Umbilical cord (tissue), 2 donors: ENCODE measurements at places on chromosomes 2 and 18. TPM values are rescaled to one million over a fixed set of nuclear protein-coding genes. Genes with fewer than 3 reads are reported as not detected.

DNA sequence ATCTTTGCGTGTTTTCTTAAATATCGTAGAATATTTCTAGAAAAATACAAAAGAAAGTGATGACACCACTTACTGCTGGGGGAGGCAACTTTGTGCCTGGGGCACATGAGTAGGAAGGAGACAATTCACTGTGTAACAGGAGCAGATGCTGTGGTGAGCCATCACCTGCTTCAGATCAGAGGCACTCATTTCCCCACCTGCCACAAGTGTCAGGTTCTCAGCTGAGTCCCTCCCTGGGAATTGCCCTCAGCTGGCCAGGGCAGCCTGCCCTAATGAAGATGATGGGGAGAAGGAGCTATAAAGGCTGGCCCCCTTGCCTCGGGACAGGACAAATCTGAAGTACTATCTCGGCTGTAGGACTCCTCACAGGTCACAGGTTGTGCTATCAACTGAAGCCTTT is 322.8 kb downstream of the STK39 start:
- DNase-seq, result no peak

DNA sequence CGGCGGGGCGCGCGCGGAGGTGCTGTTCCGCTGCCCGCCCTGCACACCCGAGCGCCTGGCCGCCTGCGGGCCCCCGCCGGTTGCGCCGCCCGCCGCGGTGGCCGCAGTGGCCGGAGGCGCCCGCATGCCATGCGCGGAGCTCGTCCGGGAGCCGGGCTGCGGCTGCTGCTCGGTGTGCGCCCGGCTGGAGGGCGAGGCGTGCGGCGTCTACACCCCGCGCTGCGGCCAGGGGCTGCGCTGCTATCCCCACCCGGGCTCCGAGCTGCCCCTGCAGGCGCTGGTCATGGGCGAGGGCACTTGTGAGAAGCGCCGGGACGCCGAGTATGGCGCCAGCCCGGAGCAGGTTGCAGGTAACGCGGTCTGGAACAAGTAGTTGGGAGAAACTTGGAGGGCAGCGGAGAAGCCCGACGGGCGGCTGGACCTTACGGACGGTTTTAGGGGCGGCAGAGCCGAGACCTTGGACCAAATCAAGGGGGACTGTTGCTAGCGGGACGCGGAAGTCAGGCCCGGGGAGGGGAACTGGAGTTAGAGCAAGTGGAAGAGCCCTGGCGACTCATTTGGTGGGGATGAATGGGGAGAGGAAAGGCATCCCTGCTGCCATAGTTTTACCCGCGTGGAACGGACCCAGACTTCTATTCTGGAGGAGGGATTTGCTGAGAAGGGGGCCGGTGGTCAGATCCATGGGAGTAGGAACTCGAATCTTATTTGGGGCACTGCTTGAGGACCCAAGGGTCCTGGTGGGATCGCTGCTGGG is 573 bp downstream of the IGFBP2 start:
- DNase-seq, result no peak

- DNase-seq, result no peak
Measured at GRCh38 chr2:74364533-74365505, 15.3 kb downstream of the DCTN1 start.

Gene TBR1
- 4.3 TPM for total RNA-seq

Gene GCKR
- not detected for total RNA-seq

- peak; percentile 77 for DNase-seq
Measured at GRCh38 chr2:109510136-109511028, 103.4 kb downstream of the SEPTIN10 start.

DNA sequence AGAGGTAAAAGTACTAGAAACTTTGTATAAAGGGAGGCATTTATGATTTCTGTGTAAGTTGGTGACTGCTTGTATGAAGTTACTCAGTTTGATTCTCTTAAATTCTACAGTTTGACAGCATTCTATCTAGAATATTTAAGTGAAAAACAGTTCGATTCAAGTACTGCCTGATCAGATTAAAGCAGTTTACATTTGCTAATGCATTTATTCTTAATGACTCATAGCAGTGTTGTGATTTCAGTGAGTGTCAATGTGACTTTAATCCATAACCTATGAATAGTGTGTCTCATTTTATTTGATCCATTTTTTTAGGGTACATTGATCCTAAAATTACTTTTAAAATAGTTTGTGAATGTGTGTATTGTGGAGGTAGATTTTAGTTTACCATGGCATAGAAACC is 35.7 kb downstream of the WDR43 start:
- DNase-seq, result no peak

GRCh38 chr2:106566050-106566449 is 78.9 kb downstream of the CD8B2 start:
- DNase-seq, result peak; percentile 61

Gene MAPRE2
- 52.2 TPM for total RNA-seq

GRCh38 chr2:113980946-113981345 is 91.1 kb downstream of the ACTR3 start:
- DNase-seq, result no peak

Gene MC2R
- 12.3 TPM for total RNA-seq

GRCh38 chr18:23585897-23586248 is 433 bp downstream of the NPC1 start:
- DNase-seq, result no peak

- DNase-seq, result no peak
Measured at GRCh38 chr18:78268226-78268988, 711.2 kb upstream of the SALL3 start.
